ENCODE measurements at places on chromosomes 2 and 18. TPM values are rescaled to one million over a fixed set of nuclear protein-coding genes. Genes with fewer than 3 reads are reported as not detected.

GRCh38 chr2:20231159-20231558 is 6.2 kb upstream of the SDC1 start:
- no peak for DNase-seq

Gene GCG
- total RNA-seq = not detected

- DNase-seq = peak; percentile 46
Observed at GRCh38 chr2:18412980-18413675, 147.3 kb downstream of the RDH14 start.

GRCh38 chr2:31038385-31038784 is 99.9 kb downstream of the GALNT14 start:
- DNase-seq = no peak

- DNase-seq = peak; percentile 83
Observed at GRCh38 chr2:223586261-223586660, 15.9 kb downstream of the SCG2 start.

- DNase-seq = no peak
Observed at GRCh38 chr2:231094736-231095346, 30.0 kb downstream of the HTR2B start.

GRCh38 chr18:74395648-74396154 is 61.4 kb downstream of the DIPK1C start:
- DNase-seq = no peak

GRCh38 chr2:69616755-69617154 is 26.8 kb downstream of the AAK1 start:
- peak; percentile 45 for DNase-seq

DNA sequence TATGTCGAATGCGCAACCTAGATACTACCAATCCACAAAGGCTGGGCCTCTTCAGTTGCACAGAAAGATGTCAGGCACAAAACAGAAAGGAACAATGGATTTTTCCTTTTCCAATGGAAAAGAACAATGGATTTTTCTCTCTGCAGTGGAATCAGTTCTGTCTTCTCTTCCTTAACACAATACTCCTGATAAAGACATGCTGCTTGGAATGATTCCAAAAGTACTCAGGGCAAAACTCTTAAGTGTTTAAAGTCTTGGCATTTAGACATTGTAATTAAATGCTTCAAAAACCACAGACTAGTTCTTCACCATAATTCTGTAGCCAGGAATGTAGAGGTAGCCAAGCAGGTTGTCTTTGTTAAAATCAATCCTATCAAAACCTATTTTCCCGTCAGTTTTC is 46.7 kb upstream of the FLACC1 start:
- DNase-seq = peak; percentile 84

Gene CCT4
- total RNA-seq = 203 TPM

- no peak for DNase-seq
Observed at GRCh38 chr2:155930312-155930711, 402.2 kb downstream of the NR4A2 start.

- no peak for DNase-seq
Observed at GRCh38 chr2:110818767-110819481, 86.6 kb downstream of the ACOXL start.

DNA sequence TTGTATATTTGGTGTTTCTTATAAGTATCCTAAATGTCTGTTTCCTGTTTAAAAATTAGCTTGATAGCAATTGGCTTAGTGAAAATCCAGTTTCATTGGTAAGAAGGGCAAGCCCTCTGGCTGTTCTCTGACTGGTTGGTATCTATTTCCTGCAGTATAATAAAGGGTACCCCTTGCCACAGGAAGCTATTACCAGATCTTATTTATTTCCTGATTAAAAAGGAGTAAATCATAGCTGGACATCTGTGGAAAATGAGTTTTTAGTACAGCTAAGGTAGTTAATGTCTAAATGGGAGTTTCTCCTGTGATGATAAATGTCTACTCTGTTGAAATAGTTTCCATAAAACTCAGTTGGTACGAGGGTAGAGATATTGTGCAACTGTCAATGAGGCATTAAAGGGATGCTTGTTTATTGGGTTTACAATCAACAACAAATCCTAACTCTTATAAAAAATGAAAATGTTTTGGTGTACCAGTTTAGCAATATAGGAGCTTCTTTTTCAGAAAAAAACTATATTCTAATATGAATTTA is 58.7 kb downstream of the FASTKD2 start:
- no peak for DNase-seq

GRCh38 chr2:206275312-206276055 is 1.0 kb downstream of the ZDBF2 start:
- peak; percentile 44 for DNase-seq

- DNase-seq = peak; percentile 47
Observed at GRCh38 chr18:55588111-55588869, at the start of gene TCF4. TSS of gene TCF4 (minus strand) at chr18:55588192. CDS start at chr18:55587116, 1,076 bp downstream.

Gene PRKAG3
- not detected for total RNA-seq

DNA sequence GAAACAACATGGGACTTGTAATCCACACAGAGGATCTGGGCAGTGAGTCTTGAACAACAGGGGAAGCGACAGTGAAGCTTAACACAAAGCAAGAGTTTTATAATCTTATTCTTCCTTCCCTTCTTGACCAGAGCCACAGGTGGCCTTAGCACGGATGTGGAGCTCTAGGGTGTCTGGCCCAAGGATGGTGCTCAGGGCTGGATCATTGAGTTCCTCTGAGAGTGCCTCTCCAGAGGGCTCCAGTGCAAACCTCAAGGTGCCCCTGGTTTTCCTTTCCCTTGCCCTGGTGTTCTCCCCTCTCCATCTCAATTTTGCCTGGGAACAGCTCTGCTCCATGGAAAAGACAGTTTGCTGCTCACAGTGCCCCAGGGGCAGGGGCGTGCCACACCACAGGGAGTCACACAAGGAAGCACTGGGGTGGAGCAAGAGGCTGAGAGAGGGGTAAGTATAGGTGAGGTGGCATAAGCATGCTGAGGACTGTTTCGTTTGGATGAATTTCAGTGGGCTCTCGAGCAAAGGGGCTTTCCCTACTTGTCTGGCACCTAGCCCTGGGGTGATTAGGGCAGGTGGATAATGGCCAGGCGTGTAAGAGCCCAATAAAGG is 88.6 kb upstream of the B3GNT7 start:
- DNase-seq = no peak

- no peak for DNase-seq
Observed at GRCh38 chr2:41087946-41088345, 636.1 kb upstream of the SLC8A1 start.

GRCh38 chr2:181915102-181915501 is 23.6 kb downstream of the ITPRID2 start:
- DNase-seq = no peak

Gene CELF4
- total RNA-seq = not detected

Gene KIAA2012
- total RNA-seq = not detected

DNA sequence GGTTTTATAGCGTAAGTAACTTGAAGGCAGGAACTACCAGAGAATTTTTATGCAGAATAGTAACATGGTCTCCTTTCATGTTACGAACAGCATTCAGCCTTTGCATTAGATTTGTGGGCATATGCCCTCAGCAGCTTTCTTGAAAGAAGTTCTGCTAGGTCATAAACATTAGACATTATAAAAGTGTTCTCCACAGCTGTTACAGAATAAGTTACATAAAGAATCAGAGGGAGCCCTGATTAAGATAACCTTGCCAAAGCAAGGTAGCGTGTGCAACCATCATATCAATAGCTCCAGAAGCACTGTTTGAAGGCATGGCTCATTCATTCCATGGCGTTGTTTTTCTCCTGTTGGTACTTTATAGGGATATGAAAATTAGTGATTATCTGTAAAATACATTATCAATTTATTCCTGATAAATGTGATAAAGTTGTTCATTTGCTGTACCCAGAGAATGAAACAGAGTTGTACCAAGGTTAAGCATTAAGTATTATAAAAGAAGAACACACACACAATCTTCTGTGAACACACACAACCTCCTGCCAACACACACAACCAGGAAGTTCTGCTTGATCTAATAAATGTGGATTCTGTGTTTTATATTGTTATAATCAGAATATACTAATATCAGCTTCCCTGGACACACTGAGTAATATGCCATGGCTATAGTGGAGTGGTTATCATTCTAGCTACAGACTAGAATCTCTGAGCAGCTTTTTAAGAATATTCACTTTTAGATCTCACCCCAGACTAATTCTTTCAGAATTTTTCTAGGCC is 286.7 kb upstream of the SLC39A10 start:
- DNase-seq = no peak

- peak; percentile 52 for DNase-seq
Observed at GRCh38 chr2:235494716-235495372, 1.0 kb downstream of the AGAP1 start.

GRCh38 chr2:30400151-30400954 is 46.7 kb upstream of the LCLAT1 start:
- DNase-seq = no peak

Gene COL4A3
- not detected for total RNA-seq

Gene SERPINB11
- total RNA-seq = not detected

DNA sequence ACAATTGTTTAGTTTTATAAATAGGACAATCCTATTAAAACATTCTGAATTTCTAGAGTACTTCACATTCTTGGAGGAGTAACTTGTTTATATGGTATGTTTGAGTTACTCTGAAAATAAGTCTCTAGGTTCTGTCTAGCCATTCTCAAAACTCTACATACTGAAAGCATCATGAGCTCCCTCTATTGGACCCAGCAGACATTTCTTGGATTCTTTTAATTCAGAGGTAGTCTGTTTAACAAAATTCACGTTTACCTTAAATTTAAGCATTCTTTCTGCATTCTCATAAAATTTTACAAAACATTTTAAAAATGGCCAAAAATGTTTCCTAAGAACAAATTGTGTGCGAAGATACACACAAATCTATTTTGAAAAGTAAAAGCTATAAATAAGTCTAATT is 15.3 kb downstream of the SP9 start:
- DNase-seq = no peak

GRCh38 chr2:54962935-54963440 is 87.3 kb downstream of the RTN4 start:
- DNase-seq = no peak

DNA sequence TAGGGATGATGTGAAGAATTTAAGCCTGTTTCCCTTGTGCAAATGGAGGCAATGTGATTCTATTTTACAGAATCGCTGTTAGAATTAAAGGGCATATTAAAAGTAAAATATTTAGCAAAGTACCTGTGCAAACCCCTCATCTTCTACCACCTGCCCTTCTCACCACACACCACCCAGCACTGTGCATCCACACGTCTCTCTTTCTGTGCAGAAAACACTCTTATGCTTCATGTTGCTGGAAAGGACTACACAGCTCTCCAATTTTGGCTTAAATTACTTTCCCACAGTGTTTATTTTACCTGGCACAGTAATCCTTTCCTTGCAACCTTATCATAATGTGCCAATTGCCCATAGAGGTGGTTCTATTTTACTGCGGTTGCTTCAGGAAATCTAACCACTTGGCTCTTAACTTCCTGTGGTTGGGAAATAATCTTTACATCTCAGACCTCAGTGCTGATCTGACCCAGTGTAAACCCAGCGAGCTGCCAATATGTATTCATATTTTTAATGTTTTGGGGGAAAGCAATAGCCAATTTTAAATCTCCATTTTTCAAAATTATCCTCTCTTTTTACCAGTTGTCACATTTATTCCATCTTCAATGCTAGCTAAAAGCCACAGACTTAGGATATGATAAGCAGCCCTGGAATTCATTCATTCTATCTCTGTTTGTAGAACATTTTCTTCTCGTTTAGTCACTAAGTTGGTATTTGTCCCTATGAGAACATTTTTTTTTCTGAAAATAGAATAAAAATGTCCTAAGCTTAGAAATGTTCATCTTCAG is 250.9 kb downstream of the DSEL start:
- DNase-seq = peak; percentile 93

DNA sequence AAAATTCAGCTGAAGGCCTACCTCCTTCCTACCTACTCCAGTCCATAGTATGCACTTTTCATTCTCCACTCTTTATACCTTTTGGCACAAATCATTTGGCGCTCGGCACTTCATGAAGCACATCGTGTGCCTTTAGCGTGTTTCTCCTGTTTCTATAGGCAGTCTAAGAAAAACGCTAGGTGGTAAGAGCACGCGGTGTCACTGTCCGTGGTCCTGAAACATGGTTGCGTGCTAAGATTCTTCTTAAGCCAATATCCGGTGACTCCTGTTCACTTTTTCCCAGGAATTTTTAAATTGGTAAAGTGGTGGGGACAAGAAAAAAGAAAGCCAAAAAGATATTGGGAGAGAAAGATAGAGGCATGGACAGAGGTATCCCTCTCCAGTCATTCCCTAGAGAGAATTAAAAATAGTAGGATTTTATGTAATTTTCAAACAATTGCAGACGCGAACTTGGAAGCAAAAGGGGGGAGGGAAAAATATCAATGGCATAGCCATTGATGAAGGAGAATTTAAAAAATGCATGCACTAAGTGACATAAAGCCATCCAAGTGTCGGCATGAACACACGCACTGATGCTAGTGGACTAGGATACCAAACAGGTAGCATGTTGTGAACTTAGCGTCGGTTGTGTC is 1.4 kb upstream of the CTNNA2 start:
- DNase-seq = peak; percentile 55

- peak; percentile 38 for DNase-seq
Observed at GRCh38 chr2:75375646-75376582, 176.6 kb upstream of the TACR1 start.

DNA sequence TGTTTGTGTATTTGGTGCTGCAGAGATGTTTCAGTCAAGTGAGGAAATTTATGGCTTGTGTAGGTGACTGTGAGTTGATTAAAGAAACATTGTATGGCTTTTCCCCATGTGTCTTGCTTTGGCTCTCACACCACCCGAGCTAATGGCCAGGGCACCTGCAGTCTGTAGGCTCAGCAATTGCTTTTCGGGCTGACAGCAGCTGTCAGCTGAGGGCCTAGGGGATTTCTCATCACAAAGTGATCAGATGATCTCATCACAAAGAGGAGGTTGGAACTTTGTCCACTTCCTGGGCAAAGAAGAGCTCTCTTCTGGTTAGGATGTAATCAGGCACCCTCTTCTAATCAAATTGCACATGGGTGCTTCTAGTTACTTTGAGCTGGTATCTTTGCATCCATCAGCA is 632.2 kb downstream of the SLC4A3 start:
- DNase-seq = no peak

DNA sequence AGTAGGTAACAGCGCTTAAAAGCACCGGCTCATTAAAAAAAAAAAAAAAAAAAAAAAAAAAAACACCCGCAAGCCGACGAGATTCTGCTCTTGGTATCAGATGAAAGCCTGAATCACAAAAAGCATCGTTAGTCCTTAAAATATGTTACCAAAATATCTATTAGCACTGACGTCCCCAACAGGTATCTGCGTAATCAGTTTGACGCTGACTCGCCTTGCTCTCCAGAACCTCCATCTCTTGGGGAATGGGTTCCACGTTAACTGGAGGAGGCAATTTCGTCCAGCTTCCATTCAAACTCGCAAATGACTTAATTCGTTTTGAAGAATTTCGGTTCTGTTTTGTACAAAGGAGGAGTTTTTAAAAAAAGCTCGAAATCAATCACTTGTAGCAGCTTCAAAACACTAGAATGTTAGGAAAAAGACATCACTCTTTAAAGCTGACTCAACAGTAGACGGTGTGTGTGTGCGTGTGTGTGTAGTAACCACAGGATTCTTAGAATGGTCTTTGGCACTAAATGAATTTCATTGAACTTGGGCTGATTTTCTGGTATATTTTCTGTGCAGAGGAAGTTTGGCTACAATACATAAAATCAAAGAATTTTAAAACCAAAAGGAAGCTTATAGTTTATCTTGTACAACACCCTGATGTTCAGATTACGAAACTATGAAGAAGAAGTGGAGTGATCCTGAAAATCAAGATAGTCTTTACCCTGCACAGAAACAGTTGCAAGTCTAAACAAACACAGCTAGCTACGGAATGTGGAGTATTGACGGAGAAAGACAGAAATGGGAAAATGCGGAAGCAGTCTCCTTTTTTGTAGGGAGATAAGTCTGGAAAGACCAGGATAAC is 1.1 kb upstream of the PGAP1 start:
- peak; percentile 95 for DNase-seq

Measured in astrocyte (in vitro differentiated cells and primary cell).